Mesendoderm (in vitro differentiated cells): ENCODE measurements at places on chromosomes 11 and 22.
A peak's percentile ranks its signal among the peaks of the same experiment; 100 is the strongest.

DNA sequence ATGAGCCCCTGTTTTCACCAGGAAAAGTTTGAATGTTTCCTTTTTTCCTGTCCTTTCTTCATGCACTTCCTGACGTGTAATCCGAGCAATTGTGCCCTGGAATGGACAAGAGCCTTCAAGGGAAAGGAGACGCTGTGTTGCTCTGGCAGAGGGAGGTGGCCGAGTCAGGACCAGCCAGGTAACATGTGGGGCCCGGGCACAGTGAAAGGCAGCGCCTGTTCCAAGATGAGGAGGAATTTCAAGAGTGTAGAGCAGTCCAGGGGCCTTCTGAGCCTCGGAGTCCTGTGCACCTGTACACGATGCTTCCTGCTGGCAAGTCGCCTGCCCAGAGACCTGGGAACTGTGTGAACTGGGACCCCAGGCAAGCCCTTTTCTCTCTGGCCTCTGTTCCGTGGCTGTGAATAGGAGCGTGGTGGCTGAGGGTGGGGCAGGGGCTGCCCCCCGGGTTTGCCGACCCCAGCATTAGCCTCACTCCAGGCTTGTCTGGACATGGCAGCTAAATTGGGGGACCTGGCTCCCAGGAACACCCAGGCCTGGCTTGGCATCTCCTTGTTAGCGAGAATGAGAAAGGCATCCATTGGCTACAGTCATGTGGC lies 92.0 kb downstream of the MYEOV start:
- DNase-seq = no peak

DNA sequence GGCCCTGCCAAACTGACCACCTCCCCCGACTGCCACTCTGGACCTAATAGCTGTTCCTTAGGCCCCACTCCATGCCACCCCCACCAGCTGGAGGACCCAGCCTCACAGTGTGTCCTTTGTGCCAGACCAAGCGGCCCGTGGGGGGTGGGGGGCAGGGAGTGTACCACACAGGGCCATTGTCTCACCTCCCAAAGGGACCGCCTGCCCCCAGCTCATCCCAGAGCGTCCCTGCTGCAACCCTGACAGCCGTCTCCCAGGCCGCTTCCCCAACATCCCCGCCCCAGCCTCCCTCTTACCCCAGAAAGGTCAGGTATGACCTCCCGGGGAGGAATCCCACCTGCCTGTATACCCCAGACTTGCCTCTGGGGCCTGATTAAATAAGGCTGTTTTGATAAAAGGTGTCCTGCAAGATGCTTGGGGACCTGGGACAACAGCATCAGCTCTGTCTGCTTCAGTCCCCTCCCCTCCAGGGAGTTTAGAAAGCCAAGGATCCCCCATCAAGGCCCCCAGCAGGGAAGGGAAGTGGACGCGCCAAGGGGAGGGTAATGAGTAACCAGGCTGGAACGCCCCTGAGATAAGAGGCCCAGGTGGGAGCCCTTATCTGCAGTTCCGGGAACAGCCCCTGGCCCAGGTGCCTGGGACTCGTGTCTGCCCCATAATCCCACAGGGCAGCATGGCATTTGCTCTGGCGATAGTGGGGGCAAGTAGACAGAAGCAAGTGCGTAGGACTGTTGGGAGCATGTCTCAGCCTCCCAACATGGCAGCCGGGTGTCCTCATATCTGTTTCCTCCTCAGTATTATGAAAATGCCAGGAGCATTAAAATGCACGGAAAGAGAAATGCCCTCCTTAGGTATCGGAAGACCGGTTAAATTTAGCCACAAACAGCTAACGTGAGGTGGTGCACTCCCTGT lies 9.0 kb downstream of the CDC42EP1 start:
- peak; percentile 97 for DNase-seq

DNA sequence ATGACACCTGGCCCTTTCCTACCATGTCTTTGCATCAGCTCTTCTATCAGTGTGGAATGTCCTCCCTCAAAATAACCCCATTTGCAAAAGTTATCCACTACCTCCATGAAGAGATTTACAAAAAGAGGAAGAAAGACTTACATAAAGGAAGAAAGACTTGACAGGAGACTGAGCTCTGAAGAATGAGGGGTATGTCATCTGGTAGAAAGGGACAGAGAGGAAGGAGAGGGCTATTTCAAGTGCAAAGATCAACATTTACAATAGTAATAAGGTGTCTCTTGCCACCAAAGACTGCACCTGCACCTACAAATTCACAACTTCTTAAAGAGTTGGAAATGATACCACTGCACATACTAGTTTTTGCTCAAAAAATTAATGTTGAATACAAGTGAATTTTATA lies 18.2 kb downstream of the PAK1 start:
- no peak for DNase-seq

- peak; percentile 92 for DNase-seq
These were observed 470 bp downstream of the C11orf98 start for GRCh38 chr11:62664405-62665074.

DNA sequence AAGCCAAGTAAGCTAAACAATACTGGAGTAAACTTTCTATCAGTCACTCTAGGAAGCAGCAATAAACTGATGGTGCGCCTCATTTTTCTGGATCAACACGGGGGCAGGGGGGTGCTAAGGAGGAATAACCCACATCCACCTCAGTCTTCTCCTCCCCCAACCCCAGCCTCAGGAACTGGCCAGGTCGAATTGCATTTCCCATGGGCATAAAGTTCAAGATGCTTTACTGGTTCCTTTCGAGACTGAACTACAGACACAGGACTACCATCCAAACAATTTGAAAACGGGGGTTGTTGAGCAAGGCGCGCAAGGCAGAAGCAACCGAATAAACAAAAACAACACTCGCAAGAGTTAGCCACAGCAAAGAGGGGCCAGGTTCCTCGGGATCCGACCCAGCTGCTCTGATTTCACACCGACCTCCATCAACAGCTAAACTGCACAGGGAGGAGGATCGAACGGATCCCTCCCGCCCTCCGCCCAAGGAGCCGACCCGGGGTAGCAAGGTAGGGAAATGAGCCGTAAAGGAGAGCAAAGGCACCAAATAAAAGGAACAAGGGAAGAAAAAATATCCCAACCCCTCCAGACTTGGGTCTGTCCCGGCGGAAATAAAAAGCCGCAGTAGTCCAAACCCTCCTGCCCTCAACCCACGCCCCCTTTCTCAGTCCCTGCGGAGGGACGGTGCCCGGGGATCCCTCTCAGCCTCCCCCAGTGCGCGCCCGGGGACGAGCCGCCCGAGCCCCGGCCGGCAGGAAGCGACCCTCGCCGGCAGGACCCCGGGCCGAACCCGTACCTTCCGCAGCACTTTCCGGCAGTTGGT lies 801 bp downstream of the SESN3 start:
- peak; percentile 63 for DNase-seq

GRCh38 chr11:94732617-94733281 lies 35.4 kb upstream of the AMOTL1 start:
- DNase-seq = no peak

DNA sequence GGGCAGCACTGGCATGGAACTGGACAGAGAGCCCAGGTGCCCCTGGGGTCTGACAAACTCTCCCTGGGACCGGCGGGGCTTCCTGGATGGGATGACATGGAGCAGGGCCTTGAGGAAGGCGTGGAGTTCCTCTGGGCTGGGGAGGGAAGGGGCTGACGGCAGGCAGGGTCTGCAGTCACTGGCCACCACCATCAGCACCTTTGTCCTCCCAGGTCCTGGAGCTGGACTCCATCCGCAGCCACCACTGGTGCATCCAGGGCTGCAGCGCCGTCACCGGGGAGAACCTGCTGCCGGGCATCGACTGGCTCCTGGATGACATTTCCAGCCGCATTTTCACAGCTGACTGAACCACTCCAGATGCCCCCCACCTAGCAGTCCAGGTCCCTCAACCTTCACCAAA lies 5.7 kb upstream of the SNX15 start:
- DNase-seq = no peak

DNA sequence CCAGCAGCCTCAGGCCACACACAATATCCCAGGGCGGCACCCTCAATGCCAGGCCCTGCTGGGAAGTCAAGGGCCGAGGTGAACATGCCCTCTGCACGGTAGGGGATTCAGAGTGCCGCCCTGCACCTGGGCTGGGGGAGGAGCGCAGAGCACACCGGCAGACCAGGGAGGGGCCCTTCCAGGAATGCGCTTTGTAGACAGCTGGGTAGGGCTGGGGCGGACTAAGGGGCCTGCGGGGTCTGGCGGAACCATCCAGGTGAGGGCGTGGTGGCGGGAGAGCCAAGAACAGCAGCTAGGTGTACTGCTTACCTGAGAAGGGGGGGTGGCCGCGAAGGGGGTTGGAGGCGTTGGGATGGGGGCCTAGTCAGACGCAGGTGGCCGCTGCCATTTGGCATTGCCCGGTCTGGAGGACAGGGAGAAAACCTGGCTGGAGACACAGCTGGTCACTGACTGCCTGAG lies 26.0 kb downstream of the DUSP8 start:
- no peak for DNase-seq

DNA sequence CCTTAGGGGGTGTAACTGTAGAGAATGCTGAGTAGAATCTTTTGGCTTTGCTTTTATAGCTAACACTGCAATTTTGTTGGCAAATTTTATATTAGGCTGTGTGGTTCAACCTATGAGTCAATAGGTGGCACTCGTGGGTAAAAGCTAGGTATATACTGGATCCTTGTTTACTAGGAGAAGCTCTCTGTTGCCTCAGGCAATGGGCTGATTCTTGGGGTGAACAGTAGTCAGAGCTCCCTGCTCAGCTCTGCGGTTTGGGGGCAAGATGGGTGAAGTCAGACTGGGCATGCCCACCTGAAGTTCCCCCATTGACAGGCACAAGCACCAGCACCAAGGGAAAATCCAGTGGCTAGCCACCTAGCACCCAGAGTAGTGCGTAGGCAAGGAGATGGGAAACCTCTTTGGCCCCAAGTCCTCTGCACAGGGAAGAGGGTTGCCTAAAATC lies 238.7 kb downstream of the FAM181B start:
- DNase-seq = peak; percentile 64

GRCh38 chr11:111531136-111531535 lies 9.4 kb upstream of the LAYN start:
- no peak for DNase-seq

DNA sequence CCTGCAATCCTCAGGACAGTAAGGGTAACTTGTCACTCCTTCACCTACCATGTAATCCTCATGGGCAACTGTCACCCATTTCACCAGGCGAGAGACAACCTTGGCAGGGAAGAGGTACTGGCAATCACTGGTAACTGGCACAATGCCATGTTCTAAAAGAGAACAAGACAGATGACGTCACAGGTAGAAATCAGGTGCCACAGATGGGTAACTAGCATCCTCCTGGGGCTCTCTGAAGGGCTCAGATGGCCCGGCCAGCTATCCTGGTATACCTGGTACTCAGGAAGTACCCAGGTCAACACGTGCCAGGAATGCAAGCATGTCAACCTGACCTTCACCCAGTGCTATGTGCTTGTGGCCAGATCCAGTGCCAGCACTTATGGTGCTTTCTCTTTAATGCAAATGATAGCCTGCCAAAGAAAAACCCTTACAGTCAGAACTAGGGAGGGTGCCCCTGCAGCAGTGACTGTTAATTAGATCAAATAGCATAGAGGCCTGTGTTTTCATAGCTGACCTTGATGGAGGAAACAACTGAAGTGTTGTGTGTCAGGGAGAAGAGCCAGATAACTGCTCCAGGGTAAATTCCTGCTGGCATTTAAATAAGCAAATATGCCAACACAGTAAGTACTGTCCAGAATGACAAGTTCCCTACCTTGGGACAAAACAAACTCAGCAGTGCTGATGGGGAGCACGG lies 36.2 kb downstream of the THOC5 start:
- no peak for DNase-seq

GRCh38 chr11:49432242-49432848 lies 223.9 kb upstream of the FOLH1 start:
- DNase-seq = no peak

DNA sequence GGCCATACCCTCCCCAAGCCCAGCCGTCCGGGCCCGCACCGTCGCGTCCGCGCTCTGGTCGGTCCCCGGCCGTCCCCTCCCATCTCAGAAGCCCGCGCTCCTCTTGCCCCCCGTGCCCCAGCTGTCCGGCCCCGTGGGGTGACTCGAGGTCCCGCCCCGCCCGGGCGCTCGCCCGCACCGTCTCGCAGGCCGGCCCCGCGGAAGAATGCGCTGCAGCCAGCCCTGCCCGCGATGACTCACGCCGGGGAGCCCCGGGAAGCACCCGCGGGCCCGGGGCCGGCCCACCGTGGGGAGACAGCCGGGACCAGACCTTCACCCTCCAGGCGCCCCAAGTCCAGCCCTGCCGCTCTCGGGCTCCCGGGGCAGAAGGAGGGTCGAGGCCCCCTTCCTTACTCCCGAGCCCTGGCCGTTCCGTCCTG lies 320 bp upstream of the PHLDA2 start:
- no peak for DNase-seq

GRCh38 chr11:118462178-118462577 lies 25.9 kb downstream of the KMT2A start:
- no peak for DNase-seq

- DNase-seq = peak; percentile 82
These were observed 77.8 kb upstream of the CADM1 start for GRCh38 chr11:115581871-115582639.

- no peak for DNase-seq
These were observed 13.1 kb downstream of the RCOR2 start for GRCh38 chr11:63903884-63904283.

DNA sequence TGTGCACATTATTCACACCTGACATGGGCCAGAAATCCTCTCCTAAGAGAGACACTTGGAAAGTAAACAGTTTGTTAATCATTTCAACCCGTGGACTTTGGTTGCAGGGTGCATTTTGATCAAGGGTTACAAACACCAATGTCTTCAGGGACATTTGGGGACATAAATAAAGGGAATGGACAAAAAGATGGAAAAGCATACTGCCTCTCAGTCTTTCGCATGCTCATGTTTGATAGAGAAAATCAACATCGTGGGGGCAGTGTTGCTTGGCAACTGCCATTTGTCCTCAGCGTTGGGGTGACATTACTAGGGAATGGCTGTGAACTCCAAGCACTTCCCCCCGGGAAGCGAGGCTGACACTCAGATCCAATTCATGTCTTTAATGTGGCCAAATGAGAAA lies 114.7 kb upstream of the OR4B1 start:
- no peak for DNase-seq

GRCh38 chr22:38489561-38490145 lies 16.5 kb downstream of the DDX17 start:
- no peak for DNase-seq

GRCh38 chr11:76764941-76765665 lies 18.1 kb upstream of the TSKU start:
- no peak for DNase-seq

- peak; percentile 78 for DNase-seq
These were observed 9.7 kb downstream of the CLMP start for GRCh38 chr11:123185326-123185725.

GRCh38 chr11:43756575-43756974 lies 76.0 kb downstream of the HSD17B12 start:
- no peak for DNase-seq
